ENCODE measurements at places on chromosomes 1 and 21.

DNA sequence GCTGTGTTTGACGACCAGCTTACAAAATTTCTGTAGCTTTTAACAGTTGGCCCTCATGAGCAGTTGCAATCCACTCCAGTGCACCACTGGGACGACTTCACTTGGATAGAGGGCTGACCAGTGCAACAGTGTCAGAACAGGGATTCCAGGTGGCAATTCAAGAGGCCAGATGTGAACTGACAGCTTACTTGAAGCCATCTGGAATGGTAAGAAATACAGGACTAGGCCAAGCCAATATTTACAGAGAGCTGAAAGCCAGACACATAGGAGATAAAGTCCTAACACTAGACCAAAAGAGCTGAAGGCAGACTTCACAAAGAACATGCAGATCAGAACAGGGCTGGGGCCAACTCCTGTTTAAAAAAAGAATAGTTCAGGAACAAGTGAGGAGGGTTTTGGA, 93.5 kb upstream of the NFIA start:
- no peak for DNase-seq

DNA sequence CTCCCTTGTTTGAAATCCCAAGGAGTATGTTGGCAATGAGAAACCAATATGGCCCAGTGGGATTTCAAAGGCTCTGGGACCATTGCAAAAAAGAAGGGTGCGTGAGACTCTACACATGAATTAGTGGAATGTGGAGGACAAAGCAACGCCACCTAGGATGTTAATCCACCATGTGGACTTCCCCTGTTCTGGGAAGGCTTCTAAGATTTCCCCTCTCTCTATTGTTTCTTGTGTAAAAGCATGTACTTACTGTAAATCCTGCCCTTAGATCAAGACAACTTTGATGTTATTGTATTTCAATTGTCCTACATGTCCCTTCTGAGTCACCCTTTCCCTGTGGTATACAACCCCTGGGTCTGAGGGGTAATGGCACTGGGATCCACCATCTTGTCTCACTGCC, 4.7 kb upstream of the ACADM start:
- no peak for DNase-seq

GRCh38 chr1:154703170-154703569, 95.2 kb upstream of the ADAR start:
- no peak for DNase-seq

GRCh38 chr1:210883821-210884220, 250.1 kb downstream of the KCNH1 start:
- no peak for DNase-seq

DNA sequence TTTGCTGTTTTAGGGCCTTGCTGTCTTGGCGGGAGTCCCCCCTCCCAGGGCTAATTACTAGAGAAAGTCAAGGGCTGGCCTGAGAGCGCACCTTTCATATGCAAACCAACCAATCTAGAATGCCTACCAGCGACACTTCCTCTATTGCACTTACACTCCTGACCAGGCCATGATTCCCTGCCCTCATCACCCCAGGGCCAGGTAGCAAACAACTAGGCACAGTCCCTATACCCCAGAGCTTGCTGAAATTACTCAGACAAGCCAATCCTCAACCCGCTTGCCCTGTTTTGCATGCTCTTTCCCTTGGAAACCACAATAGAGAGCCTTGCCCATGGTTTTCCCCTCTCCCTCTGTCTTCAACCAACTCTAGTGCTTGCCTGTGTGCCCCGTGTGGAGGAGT, 70.3 kb downstream of the URB2 start:
- DNase-seq, result no peak

DNA sequence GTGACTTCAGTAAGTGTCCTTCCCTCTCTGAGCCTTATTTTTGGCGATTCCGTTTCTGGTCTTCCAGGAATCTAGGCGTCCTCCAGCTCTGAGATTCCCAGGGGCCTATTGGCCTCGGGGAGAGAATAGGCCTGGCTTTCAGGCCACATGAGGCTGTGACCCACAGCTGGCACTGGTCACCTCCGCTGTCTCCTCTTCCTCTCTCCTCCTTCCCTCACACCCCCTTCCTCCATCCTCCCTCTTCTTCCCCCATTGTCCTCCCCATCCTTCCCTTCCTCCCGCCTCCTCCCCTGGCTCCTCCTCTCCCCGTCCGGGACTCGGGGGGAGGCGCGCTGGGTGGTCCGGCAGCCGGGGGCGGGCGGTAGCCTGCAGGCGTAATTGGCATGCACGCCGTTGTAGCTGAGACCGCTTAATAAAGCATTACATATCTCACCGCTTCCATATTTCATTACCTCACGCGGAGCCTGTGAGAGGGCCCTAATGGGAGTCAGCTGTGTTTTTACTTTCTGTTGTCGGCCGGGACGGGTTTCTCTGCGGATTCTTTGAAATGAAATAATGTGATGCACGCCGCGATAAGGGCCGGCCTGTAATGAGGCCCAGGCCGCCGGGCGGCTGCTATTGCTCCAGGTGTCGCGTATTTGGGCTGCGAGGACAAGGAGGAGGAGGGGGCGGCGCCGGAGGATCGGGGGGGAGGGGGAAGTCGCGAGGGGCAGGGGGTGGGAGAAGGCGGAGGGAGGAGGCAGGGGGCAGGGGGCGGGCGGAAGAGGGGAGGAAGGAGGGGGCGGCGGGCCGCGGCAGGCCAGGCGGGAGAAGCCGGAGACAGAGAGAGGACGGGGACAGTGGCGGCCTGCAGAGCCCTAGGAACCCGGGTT, 95.3 kb downstream of the FOXD2 start:
- DNase-seq, result peak; percentile 62

DNA sequence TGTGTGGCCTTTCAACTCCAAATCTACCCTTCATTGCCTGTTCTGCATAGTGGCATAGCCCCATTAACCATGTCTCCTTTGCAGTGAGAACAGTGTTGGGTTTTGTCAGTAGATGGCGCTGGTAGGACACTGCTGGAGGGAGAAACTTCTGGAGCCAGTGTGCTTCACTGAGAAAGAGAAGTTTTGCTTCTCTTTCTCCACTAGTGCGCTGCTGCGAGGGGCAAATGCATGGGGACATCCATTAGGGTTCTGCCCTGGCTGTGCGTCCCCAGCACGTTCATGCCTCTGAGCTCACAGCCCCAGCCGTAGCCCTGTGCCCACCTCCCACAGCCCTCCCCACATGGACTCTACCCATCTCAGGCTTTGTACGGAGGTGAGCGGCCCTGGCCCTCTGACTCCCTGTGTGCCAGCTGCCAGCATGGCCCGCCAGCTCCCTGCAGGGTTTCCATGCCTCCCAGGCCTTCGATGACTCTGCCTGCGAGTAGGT, 53.1 kb downstream of the RIMS3 start:
- peak; percentile 80 for DNase-seq

- DNase-seq, result no peak
These were observed 69.0 kb upstream of the SDC3 start for GRCh38 chr1:30977511-30977910.

GRCh38 chr1:28534671-28535070, 18.2 kb upstream of the TRNAU1AP start:
- no peak for DNase-seq

DNA sequence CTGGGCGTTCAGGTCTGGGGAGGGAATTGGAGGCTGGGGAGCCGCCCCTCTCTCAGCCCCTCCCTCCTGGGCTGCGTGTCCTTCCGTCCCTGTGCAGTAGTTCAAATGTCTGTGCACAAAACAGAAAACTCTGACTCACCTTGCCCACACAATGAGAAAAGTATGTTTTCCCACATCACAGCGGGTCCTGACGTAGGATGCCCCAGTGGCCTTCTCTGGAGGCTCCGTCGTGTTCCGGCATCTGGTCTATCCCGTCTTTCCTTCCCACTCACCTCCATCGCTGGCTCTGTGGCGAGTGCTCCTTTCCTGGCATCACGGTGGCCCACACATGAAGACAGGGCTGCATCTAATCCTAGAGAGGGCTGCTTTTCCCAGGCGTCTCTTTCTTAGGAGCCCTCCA, 224.0 kb downstream of the KAZN start:
- DNase-seq, result no peak

GRCh38 chr1:240612811-240613210, 856 bp upstream of the GREM2 start:
- DNase-seq, result no peak

GRCh38 chr21:46515109-46515508, 56.4 kb downstream of the DIP2A start:
- no peak for DNase-seq

- no peak for DNase-seq
These were observed 11.8 kb downstream of the KIRREL1 start for GRCh38 chr1:158005224-158005623.

DNA sequence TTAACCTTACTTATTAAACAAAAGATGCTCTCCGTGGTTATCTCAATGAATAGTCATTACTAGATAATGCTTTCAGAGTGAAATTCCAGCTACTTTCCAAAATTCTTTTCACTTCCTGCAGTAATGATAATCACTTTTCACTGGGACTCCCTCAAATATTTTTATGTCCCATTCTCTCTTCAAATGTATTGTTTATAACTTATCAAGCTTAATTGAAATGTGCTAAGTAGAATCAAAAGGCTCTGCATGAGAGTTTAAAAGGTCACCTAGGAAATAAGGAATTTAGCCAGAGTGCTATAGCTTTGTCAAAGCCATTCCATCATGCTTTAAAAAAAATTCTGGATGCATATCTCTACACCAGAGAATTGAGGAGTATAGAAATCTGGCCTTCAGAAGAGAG, 106.4 kb downstream of the ODF2L start:
- no peak for DNase-seq

- no peak for DNase-seq
These were observed 90.9 kb downstream of the CRB1 start for GRCh38 chr1:197358959-197359358.

GRCh38 chr21:40070871-40071270, 203.6 kb downstream of the PCP4 start:
- DNase-seq, result no peak

DNA sequence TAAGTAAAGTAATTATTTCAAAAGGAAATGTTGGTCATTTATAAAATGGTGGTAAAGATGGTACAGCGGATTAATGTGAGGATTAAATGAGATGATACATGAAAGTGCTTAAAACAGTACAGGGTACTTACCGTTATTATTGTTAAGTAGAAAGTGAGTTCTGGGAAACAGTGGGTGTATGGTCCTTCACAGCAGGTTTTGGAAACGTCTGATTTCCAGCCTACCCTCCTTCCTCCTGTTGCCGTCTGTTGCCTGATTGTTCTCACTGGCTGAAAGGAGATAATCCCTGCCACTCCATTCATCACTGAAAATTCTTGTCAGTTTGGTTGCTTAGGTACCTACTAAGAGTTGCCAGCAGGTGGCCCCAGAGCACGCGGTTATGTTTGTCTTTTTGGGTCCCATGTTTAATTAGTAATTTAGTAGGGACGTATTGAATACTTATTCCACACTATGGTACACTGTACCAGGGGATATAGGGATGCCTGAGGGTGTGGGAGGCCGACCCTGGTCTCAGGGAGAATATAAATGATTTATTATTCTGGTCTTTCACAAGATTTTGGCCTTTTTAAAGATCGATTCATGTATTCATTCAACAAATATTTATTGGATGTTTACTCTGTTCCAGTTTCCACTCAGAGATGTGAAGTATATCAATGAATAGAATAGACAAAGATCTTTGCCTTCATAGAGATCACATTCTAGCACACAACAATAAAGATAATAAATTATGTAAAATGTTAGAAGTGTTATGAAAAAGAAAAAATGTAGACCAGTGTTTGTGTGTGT, 30.8 kb upstream of the RPTN start:
- peak; percentile 71 for DNase-seq

- no peak for DNase-seq
These were observed 3.4 kb downstream of the SELL start for GRCh38 chr1:169707912-169708604.

DNA sequence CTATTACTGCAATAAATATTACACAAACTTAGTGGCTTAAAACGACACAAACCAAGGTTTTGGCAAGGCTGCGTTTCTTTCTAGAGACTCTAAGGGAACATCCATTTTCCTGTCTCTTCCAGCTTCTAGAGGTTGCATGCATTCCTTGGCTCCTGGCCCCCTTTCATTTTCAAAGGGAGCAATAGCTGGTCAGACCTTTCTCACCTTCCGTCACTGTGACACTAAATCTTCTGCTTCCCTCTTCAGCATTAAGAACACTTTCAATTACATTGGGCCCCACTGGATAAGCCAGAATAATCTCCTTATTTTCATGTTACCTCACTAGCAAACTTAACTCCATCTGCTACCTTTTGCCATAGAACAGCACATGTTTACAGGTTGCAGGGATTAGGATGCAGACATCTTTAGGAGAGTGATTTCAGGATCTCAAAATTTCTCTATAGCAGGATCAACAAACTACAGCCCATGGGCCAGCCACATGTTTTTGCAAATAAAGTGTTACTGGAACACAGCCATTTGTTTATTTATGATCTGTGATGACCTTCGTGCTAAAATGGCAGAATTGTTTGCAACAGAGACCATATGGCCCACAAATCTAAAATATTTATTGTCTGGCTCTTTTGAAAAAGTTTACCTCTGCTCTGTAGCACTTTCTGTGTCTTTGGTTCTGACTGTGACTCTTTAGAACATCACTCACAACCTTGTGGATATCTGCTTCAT, 221.5 kb upstream of the SGIP1 start:
- DNase-seq, result no peak

GRCh38 chr21:17900281-17900989, 81.3 kb upstream of the C21orf91 start:
- DNase-seq, result no peak

- peak; percentile 34 for DNase-seq
These were observed 26.5 kb upstream of the RPL11 start for GRCh38 chr1:23664837-23665795.

DNA sequence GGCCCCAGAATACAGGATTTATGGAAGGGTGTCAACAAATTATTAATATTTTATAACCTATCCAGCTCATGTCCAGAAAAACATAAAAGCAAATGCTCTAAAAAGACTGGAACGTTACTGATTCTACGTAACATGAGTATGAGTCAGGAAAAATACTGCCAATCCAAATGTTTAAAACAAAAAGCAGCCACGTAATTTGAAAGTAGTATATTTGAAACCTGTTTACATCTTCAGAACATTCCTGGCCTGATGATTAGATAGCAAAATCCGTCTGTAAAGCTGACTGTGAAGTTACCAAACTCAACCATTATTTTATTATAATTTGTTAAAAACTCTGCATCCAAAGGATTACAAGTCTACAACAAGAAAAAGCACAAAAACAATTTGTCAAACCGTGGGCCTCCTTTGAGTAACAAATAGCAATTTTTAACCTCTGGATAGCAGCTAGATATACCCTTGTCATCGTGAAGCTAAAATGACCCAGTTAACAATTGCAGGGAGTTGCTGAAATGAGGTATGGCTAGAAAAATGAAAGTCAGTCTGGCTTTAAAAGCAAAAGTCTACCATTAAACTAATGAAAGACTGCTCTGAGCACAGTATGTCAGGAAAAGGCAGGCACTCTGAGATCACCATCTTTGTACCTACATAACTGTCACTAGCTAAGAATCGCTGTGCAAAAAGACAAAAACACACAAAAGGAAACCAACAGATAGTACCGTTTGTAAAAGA, 1.2 kb downstream of the UBR4 start:
- peak; percentile 41 for DNase-seq

All from AG08396 (cell line).